ENCODE measurements at places on chromosomes 3 and 15. TPM values are rescaled to one million over a fixed set of nuclear protein-coding genes. Genes with fewer than 3 reads are reported as not detected.
A peak's percentile ranks its signal among the peaks of the same experiment; 100 is the strongest.

DNA sequence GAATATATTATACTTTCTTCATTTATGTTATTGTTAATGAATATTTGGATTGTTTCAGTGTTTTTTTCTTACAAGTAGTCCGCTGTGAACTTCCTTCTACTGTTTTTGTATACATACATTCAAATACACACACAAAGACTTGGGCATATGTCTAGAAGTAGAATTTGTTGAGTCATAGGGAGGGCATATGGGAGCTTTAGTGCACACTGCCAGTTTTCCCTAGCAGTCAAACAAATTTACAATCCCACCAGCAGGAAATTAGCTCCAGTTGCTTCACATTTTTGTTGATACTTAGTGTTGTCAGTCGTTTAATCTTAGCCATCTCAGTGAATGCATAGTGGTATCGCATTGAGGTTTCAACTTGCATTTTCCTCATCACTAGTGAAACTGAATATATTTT is 492.3 kb downstream of the DIPK2A start:
- no peaks in the 10 kb centered on the region for H3K27me3 ChIP-seq
- no peaks in the 10 kb centered on the region for H3K36me3 ChIP-seq
- no peak overlapping the region for H3K4me3 ChIP-seq

DNA sequence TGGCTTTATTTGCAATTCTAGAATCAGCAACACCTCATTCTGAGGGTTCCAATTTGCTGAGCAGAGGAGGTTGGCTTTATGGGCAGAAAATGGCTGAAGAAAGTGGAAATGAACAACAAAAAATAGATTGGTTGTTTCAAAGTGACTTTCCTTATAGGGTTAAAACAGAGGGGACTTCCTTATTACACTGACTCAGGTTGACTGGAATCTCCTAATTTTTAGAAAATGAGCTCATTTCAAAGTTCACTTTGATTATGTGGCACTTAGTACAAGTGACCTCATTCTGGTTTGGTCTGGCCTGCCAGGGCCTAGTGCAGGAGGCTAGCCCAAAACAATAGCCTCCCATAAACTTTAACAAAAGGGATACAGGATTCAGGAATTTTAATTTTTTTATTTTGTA is 41.4 kb downstream of the NFKBIZ start:
- peaks cover 26% of the 10 kb centered on the region for H3K4me1 ChIP-seq
- DNase-seq, result no peak
- H3K36me3 ChIP-seq, result no peaks in the 10 kb centered on the region
- H3K27me3 ChIP-seq, result no peaks in the 10 kb centered on the region
- no peak overlapping the region for H3K27ac ChIP-seq
- no peak overlapping the region for H3K4me3 ChIP-seq

DNA sequence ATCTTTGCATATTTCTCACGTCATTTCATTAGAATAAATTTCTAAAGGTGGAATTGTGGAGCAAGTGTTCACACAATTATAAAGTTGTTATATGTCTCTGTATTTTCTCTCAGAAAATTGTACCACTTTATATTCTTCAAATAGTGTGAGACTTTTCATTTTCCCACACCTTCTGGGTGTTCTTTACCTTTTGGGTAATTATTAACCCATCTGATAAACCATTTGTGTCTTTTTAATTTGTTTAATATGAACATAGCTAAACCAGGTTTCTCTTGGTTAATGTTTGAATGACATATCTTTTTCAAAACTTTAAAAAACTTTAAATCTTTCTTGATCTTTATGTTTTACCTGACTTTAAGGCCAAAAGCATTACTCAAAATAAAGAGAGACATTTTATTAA is 40.5 kb downstream of the DZIP3 start:
- H3K4me1 ChIP-seq, result no peaks in the 10 kb centered on the region
- no peaks in the 10 kb centered on the region for H3K27me3 ChIP-seq
- no peak overlapping the region for H3K4me3 ChIP-seq
- peaks cover 3% of the 10 kb centered on the region for H3K36me3 ChIP-seq

DNA sequence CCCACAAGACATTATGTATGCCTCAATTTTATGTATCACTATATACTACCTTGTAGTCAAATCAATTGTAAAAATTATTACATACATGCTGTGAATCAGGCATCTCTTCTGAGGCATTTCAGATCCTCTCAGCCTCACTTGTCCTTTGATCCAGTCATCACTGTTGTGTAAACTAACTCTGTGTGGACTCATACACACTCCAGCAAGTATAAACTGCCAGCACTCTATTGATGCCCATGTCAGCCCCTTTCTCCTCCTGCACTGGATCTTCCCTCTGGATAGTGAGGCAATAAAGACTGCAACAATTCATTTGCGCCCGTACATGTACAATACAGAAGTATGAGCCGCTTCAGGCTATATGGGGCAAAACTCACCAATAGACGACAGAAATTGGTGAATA is 364.7 kb upstream of the TGFBR2 start:
- DNase-seq, result no peak
- H3K4me1 ChIP-seq, result no peaks in the 10 kb centered on the region
- H3K27ac ChIP-seq, result no peak overlapping the region
- H3K36me3 ChIP-seq, result no peaks in the 10 kb centered on the region
- H3K4me3 ChIP-seq, result no peak overlapping the region

GRCh38 chr3:12884186-12884680 is 42.9 kb upstream of the RPL32 start:
- H3K27ac ChIP-seq, result peak overlapping the region; percentile 80
- no peak for DNase-seq
- peak overlapping the region; percentile 47 for H3K4me3 ChIP-seq
- no peaks in the 10 kb centered on the region for H3K27me3 ChIP-seq
- H3K36me3 ChIP-seq, result no peaks in the 10 kb centered on the region
- peaks cover 3% of the 10 kb centered on the region for H3K4me1 ChIP-seq

- DNase-seq, result no peak
- peaks cover 51% of the 10 kb centered on the region for H3K4me1 ChIP-seq
- peaks cover 2% of the 10 kb centered on the region for H3K36me3 ChIP-seq
- H3K27me3 ChIP-seq, result no peaks in the 10 kb centered on the region
Observed at GRCh38 chr3:23811919-23812318, 6.2 kb downstream of the UBE2E1 start.

MCF2L2 gene
- total RNA-seq, result 1.5 TPM

PSMA4 gene
- 66.2 TPM for total RNA-seq

CILP gene
- total RNA-seq, result 8.5 TPM

Measured in thoracic aorta (tissue), 2 donors.